ENCODE measurements at places on chromosomes 12 and 14.

- DNase-seq: no peak
Measured at GRCh38 chr12:67966560-67966959, 22.7 kb upstream of the IFNG-AS1 start.

DNA sequence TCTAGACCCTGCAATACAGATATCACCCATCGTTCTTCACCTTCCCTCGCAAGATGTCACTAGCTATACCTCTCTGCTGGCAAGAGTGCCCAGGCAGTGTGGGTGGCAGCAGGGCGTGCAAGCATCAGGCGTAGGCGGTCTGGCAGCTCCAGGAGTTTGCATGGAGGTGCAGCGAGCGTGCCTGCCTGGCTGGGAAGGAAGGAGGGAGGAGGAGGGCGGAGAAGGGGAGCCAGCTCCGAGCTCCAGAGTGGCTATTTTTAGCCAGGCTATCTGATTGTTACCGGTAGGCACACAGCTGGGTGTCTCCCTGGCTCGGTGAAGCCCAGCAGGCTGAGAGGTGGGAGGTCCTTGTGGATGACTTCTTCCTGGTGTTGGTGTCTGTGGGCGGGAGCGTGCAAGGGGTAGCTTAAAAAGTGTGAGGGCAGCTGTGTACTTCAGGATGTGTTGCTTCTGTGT is 6.2 kb downstream of the FOXJ2 start:
- peak; percentile 89 for DNase-seq

DNA sequence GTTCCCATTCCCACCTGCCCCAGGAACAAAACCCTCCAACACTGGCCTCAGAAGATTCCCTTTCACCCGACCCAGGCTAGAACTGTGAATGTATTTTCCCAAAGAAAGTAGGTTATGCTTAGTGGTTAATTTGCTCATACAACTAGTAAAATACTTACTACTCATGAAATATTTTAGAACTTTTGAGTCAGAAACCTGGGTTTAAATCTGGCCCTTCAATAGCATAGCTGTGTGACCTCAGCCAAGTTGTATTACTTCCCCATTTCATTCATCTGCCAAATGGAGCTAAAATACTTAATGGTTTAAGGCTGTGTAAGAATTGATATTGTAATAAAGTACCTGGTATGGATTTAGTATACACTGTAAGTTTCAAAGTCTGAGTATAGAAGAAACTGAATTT is 69.1 kb upstream of the DNM1L start:
- DNase-seq: no peak

- DNase-seq: no peak
Measured at GRCh38 chr12:50082644-50083043, 2.5 kb upstream of the SMARCD1 start.

- DNase-seq: no peak
Measured at GRCh38 chr14:24437020-24437735, 5.4 kb downstream of the SDR39U1 start.

- DNase-seq: peak; percentile 97
Measured at GRCh38 chr14:45891417-45892080, 638.5 kb upstream of the MIS18BP1 start.

- no peak for DNase-seq
Measured at GRCh38 chr14:101788016-101788635, 26.6 kb downstream of the PPP2R5C start.

GRCh38 chr12:105453316-105453715 is 122.8 kb downstream of the C12orf75 start:
- DNase-seq: no peak

DNA sequence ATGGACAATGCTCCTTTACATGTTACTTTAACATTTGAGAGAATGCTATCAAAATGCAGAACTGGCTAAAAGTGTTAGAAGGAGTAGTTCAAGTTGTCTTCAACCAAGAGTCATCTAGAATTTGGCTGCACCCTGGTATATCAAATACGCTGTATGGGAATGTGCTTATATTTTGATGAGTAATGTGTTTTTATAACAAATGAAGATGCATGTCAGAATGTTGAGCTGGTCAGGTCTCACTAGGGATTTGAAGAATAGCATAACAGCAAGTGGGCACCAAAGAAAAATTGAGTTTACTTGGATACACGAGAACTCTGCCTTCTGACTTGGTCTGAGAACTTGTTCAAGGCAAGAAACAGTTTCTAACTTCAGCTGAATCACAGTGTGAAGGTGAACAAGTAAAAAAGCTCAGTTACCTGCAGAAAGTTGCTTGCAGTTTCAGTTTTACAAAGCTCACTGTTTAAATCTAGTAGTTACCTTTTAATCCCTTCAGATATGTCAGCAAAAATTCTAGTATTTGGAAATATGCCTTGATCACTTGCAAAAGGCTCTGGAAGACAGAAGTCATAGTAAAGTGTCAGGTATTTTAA is 82.3 kb downstream of the PDE3A start:
- no peak for DNase-seq

DNA sequence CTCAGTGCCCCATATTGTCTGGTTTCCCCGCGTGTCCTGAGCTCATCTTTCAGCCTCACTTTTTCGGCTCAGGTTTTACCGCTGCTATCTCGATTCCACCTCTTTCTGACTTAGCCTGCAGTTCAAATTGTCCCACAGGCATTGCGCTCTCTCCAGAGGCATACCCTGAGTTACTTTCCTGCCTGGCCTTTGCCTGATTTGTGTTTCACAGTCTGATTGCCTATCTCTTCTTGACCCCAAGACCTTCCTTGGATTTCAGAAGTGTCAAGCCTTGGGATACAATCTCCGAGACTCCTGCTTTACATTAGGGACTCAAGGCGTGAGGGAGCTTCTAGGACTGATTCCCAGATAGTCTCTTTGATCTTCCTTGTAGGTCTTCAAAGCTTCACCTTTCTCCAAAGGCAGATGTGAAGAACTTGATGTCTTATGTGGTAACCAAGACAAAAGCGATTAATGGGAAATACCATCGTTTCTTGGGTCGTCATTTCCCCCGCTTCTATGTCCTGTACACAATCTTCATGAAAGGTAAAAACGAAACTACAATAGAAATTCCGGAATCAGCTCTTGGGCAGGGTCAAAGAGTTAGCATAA is 629 bp downstream of the LETMD1 start:
- no peak for DNase-seq

GRCh38 chr12:14193639-14194038 is 171.8 kb upstream of the ATF7IP start:
- no peak for DNase-seq

GRCh38 chr14:36618641-36619040 is 36.2 kb upstream of the NKX2-8 start:
- no peak for DNase-seq

DNA sequence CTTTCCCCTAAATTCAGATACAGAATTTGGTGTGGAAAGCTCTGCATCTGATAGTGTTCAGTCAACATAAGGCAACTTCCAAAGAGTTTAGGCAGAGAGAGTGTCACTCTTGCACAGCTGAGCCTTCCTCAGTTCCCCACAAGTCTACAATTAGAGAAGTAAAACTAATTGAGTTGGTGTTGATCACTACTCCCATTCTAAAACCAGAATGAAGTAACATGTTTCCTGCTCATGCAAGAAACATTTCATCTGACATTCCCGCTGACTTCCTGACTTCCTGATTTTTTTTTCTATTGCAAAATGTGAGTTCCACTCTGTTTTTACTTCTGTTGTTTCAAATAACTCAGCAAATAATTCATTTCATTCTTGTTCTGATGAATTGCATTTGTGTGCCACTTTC is 271.0 kb downstream of the ALG10B start:
- DNase-seq: no peak
